ENCODE measurements at places on chromosomes 6 and 20.
A peak's percentile ranks its signal among the peaks of the same experiment; 100 is the strongest.

- peak; percentile 45 for DNase-seq
Observed at GRCh38 chr6:115896538-115897129, 164.1 kb downstream of the FRK start.

DNA sequence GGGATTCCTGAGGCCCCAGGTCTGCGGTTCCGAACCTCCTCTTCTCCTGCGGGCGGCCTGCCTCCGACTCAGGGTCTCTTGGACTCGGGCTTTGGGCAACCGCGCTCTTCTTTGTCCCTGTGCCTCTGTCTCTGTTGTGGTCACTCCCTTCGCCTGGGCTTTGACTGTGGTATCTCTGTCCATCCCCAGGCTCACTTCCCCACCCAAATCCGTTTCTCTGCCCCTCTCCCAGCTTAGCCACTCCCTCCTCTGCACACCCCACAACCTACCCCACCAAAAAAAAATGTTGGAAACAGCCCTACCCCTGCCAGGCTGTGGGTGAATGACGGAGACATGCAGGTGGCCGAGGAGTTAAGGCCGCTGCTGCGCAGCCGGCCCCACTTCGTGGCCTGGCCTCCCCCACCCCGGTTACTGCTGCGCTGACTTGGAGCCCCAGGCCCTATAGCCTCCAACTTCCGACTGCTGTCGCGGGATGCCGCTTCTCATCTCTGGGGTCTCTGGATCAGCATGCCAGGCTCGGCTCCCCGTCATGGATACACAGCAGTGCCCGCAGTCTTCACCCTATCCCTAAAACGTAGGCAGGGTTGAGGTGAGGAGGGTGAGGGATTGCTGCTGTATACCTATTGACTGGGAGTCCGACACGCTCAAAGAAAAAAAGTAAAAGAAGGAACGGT lies 2.7 kb upstream of the MAFB start:
- no peak for DNase-seq

- no peak for DNase-seq
Observed at GRCh38 chr6:84809455-84809854, 45.1 kb upstream of the TBX18 start.

GRCh38 chr6:46135176-46135575 lies 5.4 kb downstream of the ENPP4 start:
- DNase-seq, result no peak

DNA sequence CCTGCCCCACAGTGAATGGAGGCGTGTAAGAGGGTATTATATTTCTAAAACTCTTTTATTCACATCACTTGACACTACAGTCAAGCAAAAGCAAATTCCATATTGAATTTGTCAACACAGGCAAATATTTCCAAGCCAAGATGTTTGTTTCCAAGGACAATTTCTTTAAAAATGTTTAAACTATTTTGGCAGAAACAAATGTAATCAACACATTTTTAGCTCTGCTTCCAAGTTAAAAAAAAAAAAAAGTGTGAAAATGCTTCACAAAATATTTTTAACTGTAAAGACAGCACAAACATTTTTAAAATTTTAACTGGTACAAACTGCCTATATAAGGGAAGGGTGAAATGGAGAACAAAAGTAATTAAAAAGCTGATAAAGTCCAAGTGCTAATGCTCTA lies 44.9 kb upstream of the DST start:
- DNase-seq, result no peak

DNA sequence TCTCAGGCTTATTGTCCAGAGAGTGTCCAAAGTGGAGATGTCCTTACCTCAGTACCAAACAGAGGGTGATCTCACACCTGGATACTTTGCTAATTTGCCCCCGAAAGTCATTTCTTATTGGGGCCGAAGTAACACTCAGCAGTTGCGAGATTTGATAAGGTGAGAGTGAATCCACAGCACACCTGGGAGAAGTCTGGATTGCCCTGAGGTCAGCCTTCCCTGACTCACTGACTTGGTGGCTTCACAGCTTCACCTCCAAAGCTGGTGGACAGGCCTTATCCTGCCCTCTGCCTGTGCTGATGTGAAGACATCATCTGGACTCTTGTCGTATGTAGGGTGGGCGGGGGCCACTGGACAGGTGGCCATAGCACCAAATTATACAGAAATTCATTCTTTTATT lies 101.9 kb upstream of the ARMC2 start:
- DNase-seq, result no peak

DNA sequence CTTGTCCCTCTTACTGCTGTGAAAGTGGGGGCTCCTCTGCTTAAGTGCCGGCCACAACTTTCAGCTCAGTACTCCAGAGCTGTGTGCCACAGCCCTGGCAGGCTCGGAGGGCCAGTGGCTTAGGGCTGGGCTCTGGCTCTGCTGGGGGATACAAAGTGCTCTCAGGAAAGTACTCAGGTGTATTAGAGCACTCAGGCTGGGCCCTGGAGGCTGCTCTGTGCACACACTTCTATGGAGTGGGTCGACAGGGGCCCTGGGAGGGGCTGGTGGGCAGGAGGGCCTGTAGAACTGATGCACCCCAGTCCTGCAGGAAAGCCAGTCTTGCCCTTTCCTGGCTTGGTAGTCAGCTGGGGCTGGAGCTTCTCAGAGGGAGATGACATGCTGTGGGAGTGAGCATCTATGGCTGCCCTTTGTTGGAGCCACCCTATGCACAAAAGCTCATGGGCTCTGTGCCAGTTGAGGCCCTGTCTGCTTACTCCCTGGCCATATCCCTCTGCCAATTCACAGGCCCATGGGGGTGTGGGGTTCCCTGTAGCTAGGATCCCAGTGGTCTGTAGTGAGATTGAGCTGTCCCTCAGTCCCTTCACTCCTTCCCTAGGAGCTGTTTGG lies 22.0 kb downstream of the CENPW start:
- DNase-seq, result no peak

- DNase-seq, result no peak
Observed at GRCh38 chr6:68372991-68373390, 262.1 kb upstream of the ADGRB3 start.

GRCh38 chr6:87791982-87792381 lies 89.9 kb upstream of the AKIRIN2 start:
- DNase-seq, result no peak

DNA sequence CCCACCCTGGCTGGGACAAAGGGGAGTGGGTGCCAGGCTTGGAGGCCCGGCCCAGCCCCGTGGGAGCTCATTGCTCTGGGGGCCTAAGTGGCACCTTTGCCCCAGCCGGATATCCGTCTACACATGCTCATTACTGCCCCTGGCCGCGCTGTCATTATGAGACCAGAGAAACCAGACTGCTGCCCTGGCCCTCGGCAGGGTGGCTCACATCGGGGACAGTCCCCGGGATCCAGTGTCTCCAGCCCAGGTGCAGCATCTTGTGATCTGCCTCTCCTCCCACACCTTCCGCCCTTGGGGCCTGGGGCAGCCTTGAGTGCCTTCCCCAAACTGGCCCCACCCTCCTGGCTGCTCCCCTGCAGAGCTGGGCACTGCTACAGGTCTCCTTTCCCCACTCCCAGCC lies 4.9 kb downstream of the SRMS start:
- DNase-seq, result no peak

GRCh38 chr6:137630666-137631065 lies 136.5 kb upstream of the OLIG3 start:
- DNase-seq, result no peak

- DNase-seq, result no peak
Observed at GRCh38 chr6:90490030-90490716, 96.7 kb downstream of the MAP3K7 start.

- no peak for DNase-seq
Observed at GRCh38 chr20:52748285-52748932, 223.7 kb upstream of the TSHZ2 start.

- no peak for DNase-seq
Observed at GRCh38 chr20:37190354-37191112, 11.2 kb upstream of the MROH8 start.

- DNase-seq, result no peak
Observed at GRCh38 chr20:3857405-3857804, 10.8 kb downstream of the MAVS start.

- no peak for DNase-seq
Observed at GRCh38 chr6:43946641-43947363, 176.8 kb downstream of the VEGFA start.

GRCh38 chr6:118774581-118774980 lies 119.4 kb upstream of the ASF1A start:
- DNase-seq, result no peak

- peak; percentile 68 for DNase-seq
Observed at GRCh38 chr6:7137335-7138045, 29.7 kb downstream of the RREB1 start.

DNA sequence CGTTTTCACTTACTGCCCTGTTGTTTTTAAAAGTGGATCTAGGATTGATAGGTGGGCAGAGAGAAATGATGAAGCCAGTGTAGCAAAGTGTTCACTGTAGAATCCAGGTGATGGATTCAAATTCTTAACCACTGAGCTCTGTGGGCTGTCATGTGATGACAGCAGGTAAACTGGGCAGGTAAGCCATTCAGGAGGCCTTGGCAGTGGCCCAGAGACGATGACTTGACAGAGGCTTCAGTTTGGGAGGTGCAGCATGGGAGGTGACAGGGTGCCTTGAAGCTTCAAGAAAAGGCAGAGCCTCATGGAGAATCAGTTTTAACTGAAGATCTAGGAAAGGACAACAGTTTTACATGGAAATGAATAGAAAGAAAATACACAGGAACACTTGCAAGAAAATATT lies 2.0 kb downstream of the NAA20 start:
- DNase-seq, result no peak

GRCh38 chr6:27966816-27967426 lies 9.9 kb downstream of the OR2B6 start:
- DNase-seq, result no peak

- no peak for DNase-seq
Observed at GRCh38 chr6:113449051-113449450, 408.1 kb upstream of the MARCKS start.

- DNase-seq, result no peak
Observed at GRCh38 chr6:157137501-157137900, 185.8 kb downstream of the TMEM242 start.

DNA sequence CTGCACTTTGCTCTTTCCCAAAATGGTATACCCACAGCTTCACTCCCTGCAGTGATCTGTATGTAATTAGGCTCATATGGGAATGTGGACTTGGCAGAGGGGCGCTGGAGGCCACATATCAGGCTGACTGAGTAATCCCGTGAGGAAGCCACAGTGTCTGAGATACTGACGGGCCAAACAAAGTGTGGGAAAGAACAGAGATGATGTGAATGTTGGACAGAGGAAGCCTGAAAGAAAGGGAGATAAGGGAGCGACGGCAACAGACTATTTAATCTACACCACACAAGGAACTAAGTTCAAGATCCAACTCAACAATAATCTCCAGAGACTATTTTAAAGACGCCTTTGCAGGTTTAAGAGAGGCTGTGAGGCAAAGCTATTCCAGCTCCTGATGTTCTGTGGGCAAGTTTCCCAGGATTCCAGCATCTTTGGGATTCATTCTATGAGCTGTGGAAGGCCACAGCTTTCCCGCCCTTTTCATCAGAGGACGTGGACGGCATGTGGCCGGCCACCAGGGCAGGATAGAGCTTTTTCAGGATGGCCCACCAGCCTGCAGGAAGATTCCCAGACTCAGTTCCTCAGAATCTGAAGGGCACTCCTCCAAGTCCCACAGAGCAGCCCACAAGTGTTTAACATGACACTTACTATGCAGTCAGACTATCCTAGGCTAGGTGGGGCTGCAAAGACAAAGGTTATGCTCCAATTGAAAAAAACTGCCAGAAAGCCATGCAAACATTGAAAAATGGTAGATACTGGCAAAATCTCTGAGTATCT lies 237.5 kb downstream of the ATXN1 start:
- peak; percentile 74 for DNase-seq

GRCh38 chr6:6003621-6004366 lies 2.9 kb downstream of the NRN1 start:
- DNase-seq, result peak; percentile 20

DNA sequence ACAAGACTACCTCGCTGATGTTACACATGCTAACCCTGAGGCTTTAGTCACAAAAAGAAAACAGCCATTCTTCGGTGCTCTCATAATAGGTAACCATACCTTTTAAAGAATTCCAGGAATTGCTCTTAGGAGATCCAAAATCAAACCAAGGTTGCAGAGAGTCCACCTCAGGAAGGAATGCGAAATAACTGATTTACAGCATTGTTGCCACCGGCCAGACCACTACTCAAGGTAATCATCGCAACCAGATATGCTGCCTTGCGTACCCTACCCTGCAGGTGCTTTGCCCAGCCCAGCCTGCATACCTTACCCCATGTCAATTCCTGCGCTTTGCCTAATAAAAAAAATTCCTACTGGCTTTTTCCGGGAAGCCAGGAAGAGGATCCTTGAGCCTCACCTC lies 27.0 kb downstream of the NUP153 start:
- no peak for DNase-seq

GRCh38 chr6:37083243-37084138 lies 78.0 kb downstream of the FGD2 start:
- DNase-seq, result peak; percentile 67

GRCh38 chr6:143867236-143867635 lies 3.0 kb downstream of the ZC2HC1B start:
- peak; percentile 25 for DNase-seq

DNA sequence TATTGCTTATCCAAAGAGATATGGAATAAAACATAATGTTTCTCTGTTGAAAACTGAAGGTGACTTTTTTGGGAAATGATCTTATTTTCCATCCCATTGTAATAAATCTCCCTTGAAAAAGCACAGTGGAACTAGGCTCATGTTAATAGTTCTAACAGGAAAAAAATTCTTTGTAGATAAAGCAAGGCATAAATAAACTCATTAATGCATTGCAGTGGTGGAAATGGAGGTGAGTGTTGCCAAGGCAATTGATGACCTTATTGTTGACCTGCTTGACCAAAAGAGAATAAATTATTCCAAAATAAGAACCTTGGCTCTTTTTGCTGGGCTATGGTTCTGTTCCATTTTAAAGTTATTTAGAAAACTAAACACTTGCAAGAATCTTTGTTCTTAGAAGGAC lies 55.2 kb downstream of the TRMT11 start:
- no peak for DNase-seq

- DNase-seq, result no peak
Observed at GRCh38 chr6:134564705-134565104, 246.8 kb upstream of the SGK1 start.

DNA sequence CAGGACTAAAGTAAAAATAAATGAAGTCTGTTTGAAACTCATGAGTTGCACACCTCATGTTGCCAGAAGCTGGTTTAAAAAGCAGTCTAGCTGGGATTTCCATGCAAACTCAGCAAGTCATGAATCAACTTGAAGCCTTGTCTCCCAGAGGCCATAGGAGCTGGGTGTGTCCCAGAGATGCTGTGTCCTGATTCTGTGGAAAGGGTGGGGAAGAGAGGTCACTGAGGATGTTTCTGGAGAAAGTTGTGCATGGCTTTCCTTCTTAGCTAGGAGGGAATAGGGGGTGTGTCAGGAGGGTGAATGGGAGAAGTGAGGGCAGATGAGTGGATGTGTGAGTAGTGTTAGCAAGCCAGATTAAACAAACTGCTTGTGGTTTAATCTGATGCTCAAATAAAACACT lies 111.3 kb downstream of the ADAT2 start:
- no peak for DNase-seq

DNA sequence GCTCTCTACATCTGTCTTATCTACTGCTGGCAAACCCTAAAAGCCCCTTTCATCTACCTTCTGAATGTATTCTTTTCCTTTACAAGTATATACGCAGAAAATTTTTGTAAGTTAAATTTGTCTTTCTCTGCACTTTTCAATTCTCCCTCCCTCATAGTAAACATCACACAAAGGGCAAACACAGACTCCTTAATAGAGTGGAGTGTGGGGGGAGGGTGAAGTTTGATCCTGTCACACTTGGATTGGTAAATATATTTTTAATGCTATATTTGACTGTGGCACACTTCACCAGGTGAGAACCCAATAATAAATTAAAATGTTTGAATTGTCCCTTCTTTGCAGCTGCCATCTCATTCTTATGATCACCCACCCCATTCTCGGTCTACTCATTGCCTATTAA lies 33.2 kb upstream of the PAQR8 start:
- no peak for DNase-seq

All from AG08396 (cell line).